ENCODE measurements at places on chromosomes 6 and 20. TPM values are rescaled to one million over a fixed set of nuclear protein-coding genes. Genes with fewer than 3 reads are reported as not detected.

DNA sequence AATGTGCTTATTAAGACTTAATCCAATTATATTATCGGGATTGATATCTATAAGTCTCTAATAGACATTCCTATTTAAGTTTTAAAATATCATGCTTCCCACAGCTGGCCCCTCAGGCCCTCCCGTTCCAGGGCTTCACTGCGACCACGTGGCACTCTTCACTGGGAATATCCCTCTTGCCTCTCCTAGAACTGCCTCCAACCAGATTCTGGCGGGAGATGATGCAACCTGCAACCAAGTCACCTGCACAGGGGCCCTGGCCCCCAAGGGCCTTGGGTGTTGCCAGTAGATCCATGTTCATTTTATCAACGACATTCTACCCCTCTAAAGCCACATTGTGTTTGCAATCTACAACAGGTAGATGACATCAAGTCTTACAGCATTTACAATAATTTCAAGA lies 18.4 kb upstream of the RAMACL start:
- H3K4me1 ChIP-seq = no peaks in the 10 kb centered on the region
- H3K4me3 ChIP-seq = no peak overlapping the region
- no peak overlapping the region for H3K27ac ChIP-seq
- peaks cover 3% of the 10 kb centered on the region for H3K36me3 ChIP-seq

DNA sequence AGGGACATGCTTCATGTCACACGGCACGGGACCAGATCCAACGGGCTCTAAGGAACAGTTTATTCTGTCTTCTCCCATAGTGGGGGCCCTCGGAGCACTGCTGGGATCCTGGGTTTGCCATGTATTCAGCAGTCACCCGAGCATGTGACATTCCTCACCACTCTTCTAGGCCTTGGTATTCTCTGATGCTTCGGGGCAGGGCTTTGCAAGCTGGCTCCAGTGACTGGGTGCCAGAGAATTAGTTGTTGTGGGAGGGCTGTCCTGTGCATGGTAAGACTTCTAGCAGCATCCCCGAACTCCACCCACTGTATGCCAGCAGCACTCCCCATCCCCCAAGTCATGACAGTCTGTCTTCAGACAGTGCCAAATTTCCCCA lies 5.4 kb downstream of the CCN5 start:
- H3K4me3 ChIP-seq = no peak overlapping the region
- no peak for DNase-seq
- H3K27me3 ChIP-seq = no peaks in the 10 kb centered on the region
- peaks cover 5% of the 10 kb centered on the region for H3K4me1 ChIP-seq

Gene CYP24A1
- not detected for total RNA-seq

Gene TMEM200A
- not detected for total RNA-seq
